CD4-positive, alpha-beta T cell treated with Interleukin-17A for 1 hour (primary cell): ENCODE measurements at places on chromosomes 5 and 9.

DNA sequence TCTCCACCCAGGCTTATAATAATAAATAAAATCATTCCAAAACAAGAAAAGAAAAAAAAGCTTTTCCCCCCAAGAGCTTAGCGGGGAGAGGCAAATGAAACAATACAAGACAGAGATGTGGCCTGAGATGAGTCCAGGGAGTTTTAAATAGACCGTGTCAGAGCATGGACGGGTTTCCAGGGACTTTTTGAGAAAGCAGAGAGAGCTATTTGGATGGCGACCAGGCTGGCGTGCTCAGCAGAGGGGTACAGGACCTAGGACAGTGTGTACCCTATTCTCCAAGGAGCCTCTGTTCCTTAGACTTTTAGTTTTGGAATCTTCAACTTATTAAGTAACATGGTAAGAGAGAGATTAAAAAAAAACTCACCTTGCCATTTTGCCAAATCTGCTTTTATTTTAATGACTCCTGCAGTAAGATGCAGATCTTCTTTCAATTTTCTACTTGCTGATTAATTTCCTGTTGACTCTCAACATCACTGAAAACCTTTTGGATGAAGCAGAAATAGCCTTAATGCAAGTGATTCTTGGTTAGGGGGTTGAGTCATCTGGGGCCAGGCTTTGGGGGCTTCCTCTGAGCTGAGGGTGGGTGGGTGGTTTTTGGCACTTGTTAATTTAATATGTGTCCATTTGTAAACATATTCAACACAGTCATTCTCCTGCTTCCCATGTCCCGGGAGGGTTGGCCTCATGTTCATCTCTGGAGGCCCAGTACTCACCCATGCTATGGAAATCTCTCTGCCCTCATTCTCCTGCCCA lies 49.6 kb upstream of the OSMR start:
- DNase-seq, result no peak

DNA sequence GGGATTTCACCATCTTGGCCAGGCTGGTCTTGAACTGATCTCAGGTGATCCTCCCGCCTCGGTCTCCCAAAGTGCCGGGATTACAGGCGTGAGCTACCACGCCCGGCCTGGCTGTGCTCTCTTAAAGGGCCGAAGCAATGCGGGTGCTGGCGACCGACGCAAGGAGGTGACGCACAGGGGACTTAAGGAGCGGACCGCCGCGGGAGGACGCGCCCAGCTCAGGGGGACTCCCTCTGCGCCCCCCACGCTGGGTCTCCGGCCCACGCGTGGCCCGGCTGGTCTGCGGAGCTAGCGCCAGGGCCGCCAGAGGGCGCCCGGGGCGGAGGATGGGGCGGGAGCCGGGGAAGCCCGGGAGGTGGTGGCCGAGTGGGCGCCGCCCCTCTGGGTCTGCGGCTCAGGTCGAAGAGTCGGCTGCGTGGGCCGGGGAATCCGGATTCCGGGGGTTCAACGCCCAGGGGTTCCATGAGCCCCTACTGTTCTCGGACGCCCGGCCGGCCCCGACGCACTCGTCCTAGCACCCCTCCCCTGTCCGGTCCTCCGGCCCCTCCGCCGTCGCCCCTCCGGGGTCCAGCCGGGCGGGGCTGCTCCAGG lies 502 bp upstream of the CERCAM start:
- peak; percentile 69 for DNase-seq

DNA sequence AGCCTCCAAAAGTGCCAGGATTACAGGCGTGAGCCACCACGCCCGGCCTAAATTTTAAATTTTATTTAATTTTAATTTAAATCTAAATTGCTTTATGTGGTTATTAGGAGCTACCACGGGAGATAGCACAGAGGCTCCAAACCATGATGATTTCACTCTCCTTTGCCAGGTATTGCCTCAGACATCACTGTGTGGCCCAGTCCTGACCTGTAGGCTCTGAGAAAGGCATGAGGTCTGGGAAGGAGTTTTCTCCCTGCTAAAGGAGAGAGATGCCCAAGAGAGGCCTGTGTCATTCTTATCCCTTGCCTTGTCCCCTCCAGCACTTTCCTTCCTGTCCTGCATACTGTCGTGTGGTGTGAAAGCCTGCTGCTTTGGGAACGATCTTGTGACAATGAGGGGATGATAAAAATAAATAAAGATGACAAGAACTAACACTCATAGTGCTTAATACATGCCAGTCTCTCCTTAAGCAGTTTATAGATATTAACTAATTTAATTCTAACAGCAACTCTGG lies 37.0 kb upstream of the BASP1 start:
- DNase-seq, result no peak

GRCh38 chr9:93154293-93154903 lies 20.3 kb upstream of the NINJ1 start:
- peak; percentile 46 for DNase-seq

GRCh38 chr5:82348784-82349425 lies 70.8 kb upstream of the RPS23 start:
- no peak for DNase-seq

GRCh38 chr9:130845901-130846481 lies 10.9 kb downstream of the ABL1 start:
- no peak for DNase-seq

- no peak for DNase-seq
Observed at GRCh38 chr5:105617436-105618215, 2053.1 kb downstream of the EFNA5 start.

DNA sequence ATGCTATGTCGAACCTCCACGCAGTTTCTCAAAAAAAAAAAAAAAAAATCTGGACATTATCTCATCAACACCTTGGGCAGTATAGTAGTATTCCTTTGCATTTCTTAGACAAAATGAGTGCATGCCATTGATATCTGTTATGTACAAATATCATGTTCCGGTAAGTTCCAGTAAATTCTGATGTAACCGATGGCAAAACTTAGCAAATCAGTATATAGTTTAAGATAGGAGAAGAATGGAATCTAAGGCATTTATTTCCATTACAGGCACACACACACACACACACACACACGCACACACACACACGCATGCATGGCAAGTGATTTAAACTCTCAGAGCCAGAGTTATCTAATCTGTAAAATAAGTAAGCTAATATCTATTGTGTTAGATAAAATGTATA lies 356.5 kb upstream of the TUSC1 start:
- no peak for DNase-seq

DNA sequence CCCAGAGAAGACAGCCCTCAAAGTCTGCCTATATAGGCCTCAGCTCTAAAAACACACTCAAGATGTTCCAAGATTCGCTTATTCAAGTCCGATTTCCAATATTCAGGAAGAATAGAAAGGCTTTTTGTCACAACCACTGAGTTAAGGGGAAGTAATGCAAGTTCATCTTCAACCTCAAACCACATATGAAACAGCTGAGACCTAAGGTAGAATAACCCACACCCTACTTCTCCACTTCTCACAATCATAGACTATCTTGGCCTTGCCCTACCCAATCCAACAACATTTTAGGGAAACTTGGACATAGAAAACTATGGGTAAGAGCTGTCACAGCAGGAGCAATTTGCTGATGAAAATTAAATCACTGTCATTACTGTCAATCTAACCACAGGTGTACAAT lies 152.0 kb upstream of the LRRTM2 start:
- DNase-seq, result no peak

- no peak for DNase-seq
Observed at GRCh38 chr9:37200433-37201005, 80.1 kb downstream of the ZCCHC7 start.

DNA sequence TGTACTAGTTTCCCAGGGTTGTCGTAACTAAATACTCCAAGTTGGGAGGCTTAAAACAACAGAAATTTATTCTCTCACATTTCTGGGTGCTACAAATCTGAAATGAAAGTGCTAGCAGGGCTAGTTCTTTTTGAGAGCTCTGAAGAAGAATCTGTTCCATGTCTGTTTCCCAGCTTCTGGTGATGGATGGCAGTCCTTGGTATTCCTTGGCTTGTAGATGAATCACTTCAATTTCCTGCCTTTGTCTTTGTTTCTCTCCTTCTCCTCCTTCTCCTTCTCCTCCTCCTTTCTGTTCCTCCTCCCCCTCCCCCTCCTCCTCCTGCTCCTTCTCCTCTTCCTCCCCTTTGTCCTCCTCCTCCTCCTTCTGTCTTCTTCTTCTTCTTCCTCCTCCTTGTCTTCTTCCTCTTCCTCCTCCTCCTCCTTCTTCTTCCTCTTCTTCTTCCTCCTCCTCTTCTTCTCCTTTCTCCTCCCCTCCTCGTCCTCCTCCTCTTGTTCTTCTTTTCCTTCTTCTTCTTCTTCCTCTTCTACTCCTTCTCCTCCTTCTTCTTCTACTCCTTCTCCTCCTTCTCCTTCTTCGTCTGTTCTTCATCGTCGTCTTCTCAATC lies 104.7 kb upstream of the ANKRD55 start:
- DNase-seq, result no peak

GRCh38 chr5:168940712-168941111 lies 360.2 kb downstream of the SLIT3 start:
- DNase-seq, result no peak

- no peak for DNase-seq
Observed at GRCh38 chr5:5343568-5343967, 78.9 kb upstream of the ICE1 start.

GRCh38 chr9:114473447-114473801 lies 31.8 kb downstream of the WHRN start:
- DNase-seq, result no peak

DNA sequence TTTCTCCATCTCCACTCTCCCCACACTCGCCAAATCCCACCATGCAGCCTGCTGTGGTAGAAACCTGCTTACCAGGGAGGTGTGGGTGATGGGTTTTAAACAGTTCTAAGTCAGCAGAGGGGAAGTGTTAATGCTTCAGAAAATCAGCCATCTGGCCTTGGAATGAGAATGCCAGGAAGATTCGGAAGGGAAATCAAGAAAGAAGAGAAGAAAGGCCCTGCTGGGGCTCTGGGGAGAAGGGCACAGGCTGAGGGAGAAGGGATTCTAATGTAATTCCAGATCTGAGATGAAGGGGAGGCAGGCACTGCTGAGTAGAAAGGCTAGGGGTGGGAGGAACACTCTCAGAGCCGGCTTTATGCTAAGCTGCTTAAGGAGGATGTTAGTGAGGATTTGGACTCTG lies 434.7 kb upstream of the DMAC1 start:
- DNase-seq, result no peak

- no peak for DNase-seq
Observed at GRCh38 chr5:144421411-144421810, 250.7 kb downstream of the KCTD16 start.

- no peak for DNase-seq
Observed at GRCh38 chr5:98095072-98095471, 678.4 kb upstream of the RGMB start.

- no peak for DNase-seq
Observed at GRCh38 chr9:125405938-125406809, 144.5 kb downstream of the GAPVD1 start.

DNA sequence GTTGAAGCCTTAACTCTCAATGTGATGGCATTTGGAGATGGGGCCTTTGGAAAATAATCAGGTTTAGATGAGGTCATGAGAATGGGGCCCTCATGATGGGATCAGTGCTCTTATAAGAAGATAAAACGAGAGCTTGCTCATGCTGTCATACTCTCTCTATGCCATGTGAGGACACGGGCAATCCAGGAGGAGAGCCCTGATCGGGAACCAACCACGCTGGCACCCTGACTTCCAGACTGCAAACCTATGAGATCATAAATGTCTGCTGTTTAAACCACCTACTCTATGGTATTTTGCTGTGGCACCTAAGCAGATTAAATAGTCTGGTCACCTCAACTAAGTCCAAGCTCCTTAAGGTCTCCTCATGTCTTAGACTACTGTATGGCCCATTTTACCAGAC lies 10.0 kb downstream of the HMGCS1 start:
- no peak for DNase-seq

- DNase-seq, result no peak
Observed at GRCh38 chr5:111762895-111763294, 5.9 kb upstream of the NREP start.

DNA sequence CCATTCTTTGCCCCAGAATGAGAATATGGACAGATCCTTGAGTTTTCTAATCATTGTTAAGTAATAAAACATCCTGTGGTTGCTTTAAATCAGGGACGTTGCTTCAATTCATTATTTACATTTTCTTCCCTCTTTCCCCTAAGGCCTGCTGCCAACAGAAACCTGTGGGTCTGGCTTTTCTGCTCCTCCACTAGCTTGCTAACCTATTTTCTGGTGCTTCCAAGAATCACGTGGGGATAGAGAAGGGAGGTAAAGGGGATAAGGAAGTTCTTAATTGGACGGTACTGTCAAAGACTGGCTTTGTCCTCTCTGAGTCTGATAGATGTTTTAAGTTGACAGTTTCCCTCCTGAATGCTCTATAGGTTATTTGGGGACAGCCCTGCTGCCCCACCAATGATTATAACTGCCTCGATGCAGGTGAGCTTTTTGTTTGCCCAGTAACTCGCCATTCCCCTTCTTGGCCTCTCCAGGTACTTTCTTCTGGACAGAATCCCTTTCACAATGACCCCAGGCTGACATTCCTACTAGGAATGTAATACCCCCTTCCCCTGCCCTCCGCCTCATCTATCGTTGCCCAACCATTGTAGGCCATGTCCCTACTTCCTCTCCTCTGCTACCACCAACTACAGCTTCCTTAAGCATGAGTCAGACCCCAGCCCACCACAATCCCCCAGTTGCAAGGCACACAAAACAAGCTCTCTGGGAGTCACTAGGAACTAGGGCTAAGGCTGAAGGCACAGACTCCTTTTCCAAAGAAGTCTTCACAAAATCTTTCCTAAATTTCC lies 19.9 kb upstream of the CPEB4 start:
- no peak for DNase-seq

GRCh38 chr5:26518065-26518464 lies 520.3 kb downstream of the CDH9 start:
- DNase-seq, result no peak

DNA sequence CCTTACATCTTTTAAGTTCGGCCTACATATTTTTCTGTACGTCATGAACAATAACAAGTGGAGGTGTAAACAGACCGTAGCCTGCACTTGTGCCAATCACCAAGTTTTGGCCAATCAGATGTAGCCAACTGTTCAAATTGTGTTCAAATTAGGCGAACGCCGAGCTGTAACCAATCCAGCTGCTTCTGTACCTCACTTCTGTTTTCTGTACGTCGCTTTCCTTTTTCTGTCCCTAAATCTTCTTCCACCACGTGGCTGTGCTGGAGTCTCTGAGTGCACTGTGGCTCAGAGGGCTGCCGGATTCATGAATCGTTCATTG lies 26.4 kb downstream of the TRIM14 start:
- DNase-seq, result peak; percentile 39

- DNase-seq, result peak; percentile 66
Observed at GRCh38 chr5:131264451-131265099, 722 bp downstream of the CDC42SE2 start.

GRCh38 chr5:143635146-143635752 lies 176.7 kb upstream of the HMHB1 start:
- DNase-seq, result no peak

- no peak for DNase-seq
Observed at GRCh38 chr5:139863361-139863760, 67.8 kb downstream of the PSD2 start.

- DNase-seq, result no peak
Observed at GRCh38 chr9:23123048-23123632, 676.5 kb downstream of the DMRTA1 start.
